Stimulated activated CD8-positive, alpha-beta memory T cell treated with anti-CD3 and anti-CD28 coated beads, Interleukin-2, amount 100 ng/mL, for 48 hours (primary cell): ENCODE measurements at places on chromosomes 7 and 10.

GRCh38 chr7:52705768-52706167 is 329.7 kb upstream of the POM121L12 start:
- no peak for DNase-seq

DNA sequence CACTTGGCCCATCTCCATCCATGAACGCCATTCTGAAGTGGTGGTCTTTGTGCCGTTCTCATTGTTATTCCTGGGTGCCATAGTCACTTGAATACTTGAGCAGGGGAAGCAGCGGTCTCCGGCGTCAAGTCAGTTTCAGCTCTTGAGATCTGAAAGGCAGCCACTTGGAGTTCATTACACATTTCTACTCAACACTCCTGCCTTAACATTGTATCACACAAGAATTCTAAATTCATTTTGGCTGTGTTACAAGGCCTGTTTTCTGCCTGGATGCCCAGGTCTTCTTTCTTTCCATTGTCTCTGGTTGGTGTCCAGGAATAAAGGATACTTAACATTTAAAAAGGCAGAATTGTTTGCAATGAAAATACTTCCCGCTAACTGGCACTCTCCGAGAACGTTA is 69.0 kb upstream of the RAB11FIP2 start:
- no peak for DNase-seq

- no peak for DNase-seq
Observed at GRCh38 chr7:105017657-105018365, 3.8 kb downstream of the KMT2E start.

DNA sequence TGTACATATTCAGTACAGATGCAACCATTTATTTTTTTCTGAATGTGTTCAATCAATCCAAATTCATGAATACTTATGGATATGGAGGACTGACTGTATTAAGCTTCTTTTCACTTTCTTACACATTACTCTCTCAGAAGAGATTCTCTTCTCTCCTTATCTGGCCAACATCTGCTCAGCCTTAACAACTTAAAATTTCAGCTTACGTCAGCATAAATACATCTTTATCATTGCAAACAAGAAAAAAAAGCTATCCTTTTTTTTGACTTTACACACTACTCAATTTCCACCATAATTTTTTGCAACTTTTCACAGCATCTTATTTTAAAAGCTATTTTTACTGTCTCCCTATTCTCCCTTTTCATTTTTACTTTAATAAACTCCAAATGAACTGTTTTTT is 80.9 kb upstream of the POT1 start:
- no peak for DNase-seq

GRCh38 chr10:99233000-99233688 is 2.5 kb downstream of the HPSE2 start:
- DNase-seq = no peak

GRCh38 chr10:30811276-30812017 is 181.9 kb upstream of the LYZL2 start:
- DNase-seq = no peak

- DNase-seq = no peak
Observed at GRCh38 chr7:51316666-51317581, at the start of gene COBL. COBL (minus strand) TSS chr7:51316809; CDS start chr7:51316633, 176 bp downstream.

DNA sequence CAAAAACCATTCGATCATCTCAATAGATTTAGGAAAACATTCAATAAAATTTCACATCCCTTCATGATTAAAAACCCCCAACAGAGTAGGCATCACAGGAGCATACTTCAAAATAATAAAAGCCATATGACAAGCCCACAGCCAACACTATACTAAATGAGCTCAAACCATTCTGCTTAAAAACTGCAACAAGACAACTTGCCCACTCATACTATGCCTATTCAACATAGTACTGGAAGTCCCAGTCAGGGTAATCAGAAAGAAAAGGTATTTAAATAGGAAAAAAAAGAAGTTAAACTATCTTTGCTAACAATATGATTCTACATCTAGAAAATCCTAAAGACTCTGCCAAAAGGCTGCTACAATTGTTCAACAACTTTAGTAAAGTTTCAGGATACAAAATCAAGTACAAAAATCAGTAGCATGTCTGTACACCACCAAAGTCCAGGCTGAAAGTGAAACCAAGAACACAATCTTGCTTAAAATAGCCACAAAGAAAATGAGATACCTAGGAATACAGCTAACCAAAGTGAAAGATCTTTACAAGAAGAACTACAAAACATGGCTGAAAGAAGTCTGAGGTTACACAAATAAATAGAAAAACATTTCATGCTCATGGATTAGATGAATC is 882.6 kb downstream of the GRM8 start:
- DNase-seq = no peak
